ENCODE measurements at places on chromosomes 13 and 19.

DNA sequence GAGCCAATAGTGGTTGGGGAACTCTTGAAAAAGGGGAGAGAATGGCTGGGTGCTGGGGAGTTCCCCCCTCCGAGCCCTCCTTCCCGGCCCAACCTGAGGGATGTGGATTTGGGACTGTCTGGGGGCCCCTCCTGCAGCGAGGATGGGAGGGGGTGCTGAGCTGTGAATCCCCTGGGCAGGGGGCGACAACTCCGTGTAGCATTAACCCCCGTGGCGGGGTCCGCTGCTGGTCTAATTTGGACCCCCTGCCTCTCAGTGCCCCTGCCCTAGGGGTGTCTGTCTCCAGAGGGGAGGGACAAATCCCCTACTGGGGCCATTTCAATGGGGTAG lies 9.7 kb downstream of the MIDN start:
- DNase-seq: no peak

DNA sequence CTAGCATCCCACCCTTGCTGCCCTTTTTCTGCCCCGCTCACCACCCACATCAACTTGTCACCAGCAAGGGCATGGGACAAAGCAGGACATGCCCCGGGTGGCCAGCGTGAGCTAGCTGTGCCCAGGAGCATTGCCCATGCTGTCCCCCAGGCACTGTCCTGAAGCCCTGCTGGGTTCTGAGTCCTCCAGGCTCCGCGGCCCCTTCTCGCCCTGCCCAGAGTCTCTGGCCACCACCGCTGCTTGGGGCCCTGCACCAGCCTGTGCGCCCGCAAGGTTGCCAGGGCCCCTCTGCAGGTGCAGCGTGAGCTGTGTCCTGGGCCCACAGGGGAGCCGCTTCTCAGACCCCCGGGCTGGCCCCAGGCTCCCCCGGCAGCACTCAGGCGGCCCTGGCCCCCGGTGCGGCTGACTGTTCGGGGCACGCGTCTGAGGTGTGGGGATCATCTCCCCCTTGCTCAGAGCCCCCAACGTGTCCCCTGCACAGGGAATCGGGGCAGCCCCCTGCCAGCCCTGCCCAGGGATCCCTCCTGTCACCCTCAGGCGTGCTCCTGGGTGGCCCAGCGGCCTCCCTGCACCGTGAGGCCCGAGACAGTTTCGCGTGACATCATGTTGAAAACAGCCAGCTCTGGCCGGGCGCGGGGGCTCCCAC lies 4.1 kb downstream of the CSNK1G2 start:
- DNase-seq: no peak

DNA sequence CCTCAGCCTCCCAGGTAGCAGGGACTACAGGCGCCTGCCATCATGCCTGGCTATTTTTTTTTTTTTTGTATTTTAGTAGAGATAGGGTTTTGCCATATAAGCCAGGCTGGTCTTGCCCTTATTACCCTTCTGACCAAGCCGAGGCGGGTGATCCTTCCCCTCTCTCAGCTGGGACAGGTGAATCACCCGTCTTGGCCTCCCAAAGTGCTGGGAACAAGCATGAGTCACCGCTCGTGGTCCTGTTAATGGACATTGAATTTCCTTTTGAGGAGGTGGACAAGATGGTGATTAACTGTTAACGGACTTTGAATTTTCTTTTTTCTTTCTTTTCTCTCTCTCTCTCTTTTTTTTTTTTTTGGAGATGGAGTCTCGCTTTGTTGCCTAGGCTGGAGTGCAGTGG lies 10.6 kb downstream of the CD70 start:
- peak; percentile 9 for DNase-seq

GRCh38 chr13:86684402-86684801 lies 885.2 kb upstream of the SLITRK6 start:
- DNase-seq: no peak

DNA sequence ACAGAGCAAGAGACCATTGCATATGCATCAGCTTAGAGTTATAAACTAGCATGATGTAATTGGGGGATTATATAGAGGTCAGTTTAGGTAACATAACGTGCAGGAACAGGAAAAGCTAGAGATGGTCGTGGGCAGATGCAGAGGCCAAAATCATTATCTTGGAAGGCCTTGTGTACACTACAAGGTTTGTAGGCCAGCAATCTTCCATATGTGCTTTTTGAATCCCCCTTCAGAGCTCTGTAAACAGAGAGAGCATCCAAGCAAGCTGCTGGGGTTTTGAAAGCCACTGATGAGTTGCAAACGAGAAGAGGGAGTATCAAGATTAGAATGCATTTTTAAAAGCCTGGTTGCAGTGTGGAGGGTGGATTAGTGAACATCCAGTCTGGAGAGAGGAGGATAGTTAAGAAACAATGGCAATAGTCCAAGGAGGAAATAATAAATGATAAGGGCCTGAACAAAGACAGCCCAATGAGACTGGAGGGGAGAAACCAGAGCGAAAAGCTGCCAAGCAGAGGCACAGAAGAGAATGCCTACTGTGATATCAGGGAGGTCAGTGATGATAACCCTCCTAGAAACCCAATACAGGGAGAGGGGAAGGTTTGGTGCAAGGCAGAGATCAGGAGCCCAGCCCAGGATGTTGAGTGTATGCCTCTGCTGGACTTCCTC lies 109.6 kb downstream of the ZAR1L start:
- no peak for DNase-seq

DNA sequence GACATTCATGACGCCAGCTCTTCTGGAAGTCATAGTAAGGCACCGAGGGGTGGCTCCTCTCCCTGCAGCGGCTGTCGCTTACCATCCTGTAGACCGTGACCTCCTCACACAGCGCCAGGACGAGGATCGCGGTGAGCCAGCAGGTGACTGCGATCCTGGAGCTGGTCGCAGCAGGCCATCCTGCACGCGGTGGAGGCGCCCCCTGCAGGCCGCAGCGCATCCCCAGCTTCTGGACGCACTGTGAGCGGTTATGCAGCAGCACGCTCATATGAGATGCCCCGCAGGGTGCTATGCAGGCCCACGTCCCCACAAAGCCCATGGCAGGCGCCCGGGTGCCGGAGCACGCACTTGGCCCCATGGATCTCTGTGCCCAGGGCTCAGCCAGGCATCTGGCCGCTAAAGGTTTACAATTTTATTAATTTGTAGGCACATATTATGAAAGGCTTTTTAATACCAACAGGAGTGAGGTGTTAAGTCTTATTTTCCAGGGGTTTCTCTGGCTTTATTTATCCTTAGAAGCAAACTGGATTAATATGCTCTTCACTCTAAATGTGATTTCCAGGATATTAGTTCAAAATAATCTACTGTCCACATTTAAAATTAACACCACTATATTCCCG lies 35.6 kb upstream of the PSPC1 start:
- peak; percentile 17 for DNase-seq

- DNase-seq: peak; percentile 77
Measured at GRCh38 chr13:105196052-105196451, 1339.4 kb downstream of the EFNB2 start.

DNA sequence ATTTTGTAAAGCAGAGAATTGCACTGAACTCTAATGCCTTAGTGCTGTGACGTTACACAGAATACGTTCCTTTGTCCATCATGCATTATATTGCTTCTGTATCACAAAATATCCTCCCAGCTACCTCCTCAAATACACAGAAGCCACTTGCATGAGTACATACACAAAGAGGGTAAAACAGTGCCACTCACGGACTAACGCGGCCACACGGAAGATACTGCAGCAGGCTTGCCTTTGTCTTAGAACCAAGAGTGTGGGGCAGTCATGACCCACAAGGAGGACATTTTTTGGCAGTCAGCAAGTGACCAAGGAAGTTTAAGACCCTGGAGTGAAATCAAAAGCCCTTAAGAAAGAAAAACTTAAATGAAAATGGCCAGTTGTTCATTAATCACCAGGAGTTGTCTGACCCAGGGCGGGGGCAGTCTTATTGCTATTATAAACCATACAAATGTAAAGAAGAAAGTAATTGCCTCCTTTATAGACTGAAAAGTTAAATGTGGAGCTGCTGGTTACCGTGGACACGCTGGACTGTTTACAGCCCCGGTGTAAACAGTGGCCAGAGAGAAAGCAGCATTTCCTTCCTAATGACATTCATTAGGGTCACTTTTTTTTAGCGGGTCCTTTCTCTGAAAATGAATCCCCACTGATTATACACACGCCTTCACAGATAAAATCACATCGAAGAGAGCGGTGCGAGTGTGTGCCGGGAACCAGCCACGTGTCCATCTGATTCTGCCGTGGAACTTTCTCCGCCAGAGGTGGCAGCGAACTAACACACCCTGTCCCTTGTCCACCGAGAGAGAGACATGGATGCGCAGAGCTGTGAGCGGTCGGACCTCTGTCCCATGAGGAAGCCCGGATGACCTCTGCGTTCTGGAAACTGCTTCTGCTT lies 66.8 kb downstream of the SOX1 start:
- no peak for DNase-seq

- peak; percentile 61 for DNase-seq
Measured at GRCh38 chr13:51697181-51697580, 106.8 kb downstream of the DHRS12 start.

GRCh38 chr13:81383444-81383843 lies 1042.5 kb upstream of the SPRY2 start:
- DNase-seq: no peak

DNA sequence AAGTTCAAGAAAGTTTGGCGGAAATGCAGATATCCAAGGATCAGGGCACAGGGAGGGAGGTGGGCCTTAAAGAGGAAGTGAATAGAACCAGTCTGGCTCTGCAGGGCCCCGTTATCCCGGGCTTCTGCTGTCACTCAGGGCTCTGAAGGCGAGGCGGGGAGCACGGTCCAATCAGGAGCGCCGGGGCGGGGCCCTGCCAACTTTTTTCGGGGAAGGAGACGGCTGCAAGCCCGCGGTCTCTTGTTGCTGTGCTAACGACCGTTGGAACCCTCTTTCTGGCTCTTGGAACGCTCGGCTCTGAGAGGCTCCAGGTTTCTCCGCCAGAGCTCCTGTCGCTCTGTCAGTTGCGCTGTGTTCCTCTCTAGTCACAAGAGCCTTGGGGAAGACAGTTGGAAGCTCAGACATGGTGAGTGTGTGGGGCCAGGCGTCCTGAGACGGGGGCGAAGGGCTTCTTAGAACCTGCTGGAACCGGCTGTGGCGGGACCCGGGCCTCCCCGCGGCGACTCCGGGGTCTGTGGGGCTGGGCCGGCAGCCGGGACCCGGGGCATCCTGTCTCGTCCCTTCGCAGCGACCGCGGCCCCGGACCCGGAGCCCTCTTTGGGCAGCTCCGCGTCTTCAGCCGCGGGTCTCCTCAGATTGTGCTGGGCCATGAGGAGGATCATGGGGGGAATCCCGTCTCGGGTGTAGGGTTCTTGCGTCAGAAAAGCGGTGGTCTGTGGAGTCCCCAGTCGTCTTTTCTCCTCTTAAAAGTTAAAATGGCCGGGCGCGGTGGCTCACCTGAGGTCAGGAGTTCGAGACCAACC lies 27.7 kb downstream of the ZNF844 start:
- DNase-seq: peak; percentile 92

- DNase-seq: no peak
Measured at GRCh38 chr13:71632721-71633120, 234.3 kb downstream of the DACH1 start.
